Stimulated activated CD4-positive, alpha-beta T cell treated with anti-CD3 and anti-CD28 coated beads, TNF-alpha, amount 100 ng/mL, for 24 hours (primary cell): ENCODE measurements at places on chromosomes 3 and 15.
A peak's percentile ranks its signal among the peaks of the same experiment; 100 is the strongest.

GRCh38 chr15:84748274-84749110 lies at the start of gene ZNF592:
ZNF592 (plus strand) TSS chr15:84748592; CDS start chr15:84782676, 34,084 bp downstream.
- DNase-seq = peak; percentile 55

- no peak for DNase-seq
Observed at GRCh38 chr15:43330780-43331087, 361 bp upstream of the LCMT2 start.

DNA sequence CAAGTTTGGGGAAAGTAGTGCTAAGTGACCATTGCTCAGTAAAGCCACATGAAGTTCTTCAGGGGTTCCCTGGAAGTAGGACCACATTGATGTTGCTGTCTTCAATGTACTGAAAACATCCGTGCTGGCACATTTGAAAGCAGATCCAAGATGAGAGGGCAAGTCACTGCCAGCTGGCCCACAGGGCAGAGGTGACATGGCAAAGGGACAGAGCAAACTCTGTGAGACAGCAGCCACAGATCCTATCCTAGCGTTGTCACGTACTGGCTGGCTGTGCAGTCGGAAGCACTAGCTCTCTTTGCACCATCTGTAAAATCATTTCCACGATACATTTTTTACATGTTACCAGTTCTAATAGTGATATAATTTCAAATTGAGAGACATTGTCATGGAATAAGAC lies 13.8 kb downstream of the MUC13 start:
- no peak for DNase-seq

GRCh38 chr15:85763157-85763556 lies 31.6 kb downstream of the KLHL25 start:
- DNase-seq = no peak

DNA sequence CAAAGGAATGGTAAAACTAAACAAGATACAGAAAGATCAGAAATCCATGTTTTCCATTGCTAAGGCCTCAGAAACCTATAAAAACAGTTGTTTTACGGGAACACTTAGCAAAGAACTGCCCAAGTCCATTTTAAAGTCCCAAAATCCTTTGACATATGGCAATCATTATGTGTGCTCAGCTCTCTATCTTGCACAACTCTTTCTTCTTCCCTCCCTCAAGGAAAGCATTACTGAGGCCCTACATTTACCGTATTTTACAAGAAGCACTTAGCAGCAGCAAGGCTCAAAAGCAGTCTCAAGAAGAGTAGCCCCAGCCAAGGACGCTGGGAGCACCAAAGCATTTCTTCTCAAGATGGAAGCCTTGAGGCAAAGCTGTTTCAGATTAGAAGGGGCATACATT lies 169.6 kb upstream of the LRTM1 start:
- DNase-seq = no peak

DNA sequence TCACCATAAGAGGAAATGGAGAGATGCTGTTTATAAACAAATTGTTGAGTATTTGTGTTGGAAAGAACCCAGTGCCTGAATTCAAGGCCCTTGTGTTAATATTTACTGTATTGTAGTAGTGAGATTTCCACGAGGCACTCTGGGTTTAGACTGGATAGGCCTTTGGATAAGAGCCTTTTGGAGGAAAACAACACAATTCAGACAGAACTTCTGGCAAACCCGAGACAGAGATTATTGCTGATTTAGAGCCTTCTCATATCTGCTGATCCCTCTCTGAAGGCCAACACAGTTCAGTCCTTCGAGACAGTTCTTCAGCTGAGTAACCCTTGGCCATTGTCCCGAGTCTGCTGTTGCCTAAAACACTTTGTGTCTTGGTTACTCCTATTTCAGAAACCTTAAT lies 55.7 kb downstream of the LMCD1 start:
- DNase-seq = no peak

- DNase-seq = no peak
Observed at GRCh38 chr15:26126070-26126469, 262.9 kb upstream of the ATP10A start.

- DNase-seq = no peak
Observed at GRCh38 chr3:172280406-172281051, 167.7 kb downstream of the GHSR start.

- no peak for DNase-seq
Observed at GRCh38 chr3:153209596-153209995, 47.6 kb downstream of the RAP2B start.

GRCh38 chr3:15948388-15948787 lies 150.6 kb upstream of the ANKRD28 start:
- DNase-seq = no peak

- no peak for DNase-seq
Observed at GRCh38 chr3:23071296-23071695, 131.8 kb upstream of the UBE2E2 start.

DNA sequence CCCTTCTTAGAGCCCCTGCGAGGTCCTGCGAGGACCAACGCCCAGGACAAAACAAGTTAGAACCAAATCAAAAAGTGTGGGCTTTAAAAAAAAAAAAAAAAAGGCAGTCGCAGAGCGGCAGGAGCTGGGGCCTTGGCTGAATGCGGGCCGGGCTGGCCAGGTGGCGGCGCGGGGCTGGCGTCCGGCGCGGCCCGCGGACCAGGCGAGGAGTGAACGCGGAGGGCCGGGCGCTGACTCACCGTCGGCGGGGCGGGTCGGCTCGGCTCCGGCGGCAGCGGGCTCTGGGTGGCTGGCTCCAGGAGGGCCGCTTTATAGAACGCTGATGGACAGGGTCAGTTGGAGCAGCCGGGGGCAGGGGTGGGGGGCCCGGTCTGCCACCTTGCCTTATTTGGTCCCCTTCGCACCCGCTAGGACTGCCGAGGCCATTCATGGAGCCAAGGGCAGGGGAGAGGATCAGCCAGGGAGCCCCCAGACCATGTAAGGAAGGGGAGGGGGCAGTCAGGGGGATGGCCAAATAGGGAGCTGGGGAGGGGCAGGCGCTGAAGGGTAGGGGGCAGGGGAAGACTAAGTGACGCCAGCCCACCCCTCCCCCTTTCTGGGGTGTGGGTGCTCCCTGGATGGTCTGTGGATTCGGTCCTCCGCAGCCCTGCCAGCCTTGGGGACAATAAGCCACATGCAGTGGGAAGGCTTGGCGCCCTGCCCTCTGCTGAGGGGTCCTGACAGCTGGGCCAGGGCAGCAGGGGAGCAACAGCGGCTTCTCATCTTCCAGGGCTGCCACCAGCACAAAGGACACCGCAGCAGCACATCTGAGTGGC lies at the start of gene ACTC1:
Gene ACTC1 (minus strand): TSS at position 283 of the 815 bp plus-strand sequence. CDS start 741 bp downstream, outside the sequence.
- peak; percentile 1 for DNase-seq

GRCh38 chr3:43817825-43818224 lies 127.1 kb downstream of the ABHD5 start:
- no peak for DNase-seq

DNA sequence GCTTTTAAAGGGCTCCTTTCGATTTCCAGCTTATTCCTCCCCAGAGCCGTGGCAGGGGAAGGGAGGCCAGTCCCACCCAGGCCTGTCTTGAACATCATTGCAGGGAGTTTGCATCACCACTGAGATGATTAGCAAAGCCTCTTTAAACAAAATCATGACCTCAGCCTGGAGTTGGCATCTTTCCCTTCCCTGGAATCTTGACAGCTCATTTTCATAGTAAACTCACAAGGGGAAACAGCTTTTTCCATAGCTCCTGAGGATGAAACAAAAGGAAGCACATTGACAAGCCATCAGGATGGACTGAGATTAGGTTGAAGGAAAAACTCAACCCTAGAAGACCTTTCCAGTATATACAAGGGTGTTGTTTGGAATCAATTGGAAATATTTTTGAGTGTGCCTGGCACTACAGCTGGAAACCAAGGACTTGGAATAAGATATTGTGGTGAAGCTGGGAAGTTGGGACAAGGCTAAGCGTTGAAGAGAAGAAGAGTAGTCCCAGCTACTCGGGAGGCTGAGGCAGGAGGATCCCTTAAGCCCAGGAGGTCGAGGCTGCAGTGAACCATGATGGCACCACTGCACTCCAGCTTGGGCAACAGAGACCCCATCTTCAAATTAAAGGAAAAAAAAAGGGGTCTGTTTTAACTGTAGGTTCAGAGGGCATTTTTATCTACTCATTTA lies 3.1 kb upstream of the LARP6 start:
- DNase-seq = no peak

DNA sequence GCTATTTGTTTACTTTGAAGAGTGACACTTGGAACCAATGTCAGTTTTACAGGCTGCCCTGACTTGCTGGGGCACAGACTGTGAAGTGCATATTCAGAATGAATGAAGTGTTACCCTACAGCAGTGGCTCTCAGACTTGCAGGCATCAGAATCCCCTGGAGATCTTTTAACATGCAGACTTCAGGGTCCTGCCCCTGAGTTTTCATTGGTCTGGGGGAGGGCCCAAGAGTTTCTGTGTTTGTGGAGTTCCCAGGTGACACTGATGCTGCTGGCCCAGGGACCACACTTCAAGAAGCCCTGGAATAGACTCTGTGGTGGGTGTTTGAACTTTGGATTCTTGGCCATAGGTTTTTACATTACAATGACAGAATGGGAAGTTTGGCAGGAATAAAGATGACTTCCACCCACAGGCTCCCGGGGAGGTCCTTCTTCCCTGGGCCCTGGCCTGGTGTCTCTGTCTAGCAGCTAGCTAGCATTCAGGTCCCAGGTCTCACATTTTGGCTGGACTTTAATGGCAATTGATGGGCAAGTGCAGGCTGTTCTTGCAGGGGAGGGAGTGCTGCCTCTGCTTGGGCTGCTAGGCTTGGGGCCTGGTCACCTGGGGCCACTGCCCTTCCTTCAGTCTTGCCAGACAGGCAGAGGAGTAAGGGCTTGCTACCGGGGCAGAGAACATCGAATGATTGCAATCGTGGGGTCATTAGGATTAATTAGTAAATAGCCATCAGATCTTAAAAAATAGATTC lies 149.0 kb downstream of the APBA2 start:
- no peak for DNase-seq

- DNase-seq = no peak
Observed at GRCh38 chr15:39684233-39684632, 98.4 kb downstream of the FSIP1 start.

- DNase-seq = no peak
Observed at GRCh38 chr3:50502225-50502583, 1.2 kb downstream of the CACNA2D2 start.

DNA sequence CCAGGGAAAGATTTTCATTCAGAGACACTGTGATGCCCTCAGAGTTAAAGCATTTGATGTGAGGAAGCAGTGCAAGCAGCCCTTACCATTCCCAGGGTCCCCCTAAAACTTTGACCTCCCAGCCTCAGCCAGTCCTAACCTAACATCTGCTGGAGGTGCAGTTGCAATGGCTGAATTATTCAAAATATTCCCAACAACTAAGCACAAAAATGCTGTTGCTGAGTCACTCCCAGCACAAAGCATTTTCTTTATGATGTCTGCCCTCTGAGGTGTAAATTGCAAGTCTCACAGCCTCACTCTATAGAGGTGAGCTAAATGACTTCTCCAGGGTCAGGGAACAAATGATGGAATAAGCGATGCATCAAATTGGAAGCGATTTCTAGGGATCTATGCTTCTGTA lies 6.4 kb upstream of the REC114 start:
- DNase-seq = no peak

DNA sequence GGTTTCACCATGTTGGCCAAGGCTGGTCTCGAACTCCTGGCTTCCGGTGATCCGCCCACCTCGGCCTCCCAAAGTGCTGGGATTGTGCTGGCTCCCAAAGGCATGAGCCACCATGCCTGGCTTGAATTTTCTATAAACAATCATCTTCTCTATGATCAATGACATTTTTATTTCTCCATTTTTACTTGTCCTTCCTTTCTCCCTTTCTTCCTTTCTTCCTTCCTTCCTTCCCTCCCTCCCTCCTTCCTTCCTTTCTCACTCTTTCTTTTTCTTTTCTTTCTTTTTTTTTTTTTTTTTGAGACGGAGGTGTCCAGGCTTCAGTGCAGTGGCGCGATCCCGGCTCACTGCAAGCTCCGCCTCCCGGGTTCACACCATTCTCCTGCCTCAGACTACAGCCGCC lies 8.6 kb upstream of the KPNA1 start:
- DNase-seq = no peak

GRCh38 chr3:134620476-134621115 lies 30.2 kb downstream of the KY start:
- no peak for DNase-seq

DNA sequence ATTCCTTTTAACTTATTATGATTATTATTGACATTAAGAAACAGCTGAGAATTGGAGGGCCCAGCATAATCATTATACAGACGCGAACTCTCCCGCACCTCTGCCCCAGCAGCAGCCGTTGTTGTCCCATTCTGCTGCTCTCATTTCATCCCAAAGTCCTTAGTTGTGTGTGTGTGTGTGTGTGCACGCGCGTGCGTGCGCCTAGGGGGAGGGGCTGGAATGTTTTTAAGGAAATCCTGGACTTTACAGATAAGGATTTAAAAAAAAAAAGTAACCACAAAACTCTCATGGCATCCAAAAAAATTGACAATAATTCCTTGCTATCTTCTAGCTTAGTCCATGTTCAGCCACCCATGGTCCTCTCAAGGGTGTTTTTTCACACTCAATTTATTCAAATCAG lies 134.2 kb downstream of the WNT7A start:
- DNase-seq = no peak

DNA sequence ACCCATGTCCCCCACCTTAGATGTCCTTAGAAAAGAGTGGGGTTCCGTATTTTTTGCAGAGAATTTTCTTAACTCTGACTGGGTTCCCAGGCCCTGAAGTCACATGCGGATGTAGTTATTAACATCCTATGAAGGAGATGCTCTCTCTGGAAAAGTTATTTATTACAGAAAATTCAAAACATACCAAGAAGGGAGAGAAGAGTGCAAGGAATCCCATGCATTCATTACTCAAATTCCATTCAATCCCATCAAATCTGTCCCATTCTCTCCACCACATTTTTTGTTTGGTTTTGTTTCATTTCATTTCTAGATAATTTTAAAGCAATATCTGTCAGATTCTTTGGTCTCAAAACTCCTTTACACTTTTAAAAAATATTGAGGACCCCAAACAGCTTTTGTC lies 34.3 kb upstream of the ANKRD34C start:
- DNase-seq = no peak

GRCh38 chr3:5026046-5026362 lies 46.8 kb downstream of the BHLHE40 start:
- no peak for DNase-seq

DNA sequence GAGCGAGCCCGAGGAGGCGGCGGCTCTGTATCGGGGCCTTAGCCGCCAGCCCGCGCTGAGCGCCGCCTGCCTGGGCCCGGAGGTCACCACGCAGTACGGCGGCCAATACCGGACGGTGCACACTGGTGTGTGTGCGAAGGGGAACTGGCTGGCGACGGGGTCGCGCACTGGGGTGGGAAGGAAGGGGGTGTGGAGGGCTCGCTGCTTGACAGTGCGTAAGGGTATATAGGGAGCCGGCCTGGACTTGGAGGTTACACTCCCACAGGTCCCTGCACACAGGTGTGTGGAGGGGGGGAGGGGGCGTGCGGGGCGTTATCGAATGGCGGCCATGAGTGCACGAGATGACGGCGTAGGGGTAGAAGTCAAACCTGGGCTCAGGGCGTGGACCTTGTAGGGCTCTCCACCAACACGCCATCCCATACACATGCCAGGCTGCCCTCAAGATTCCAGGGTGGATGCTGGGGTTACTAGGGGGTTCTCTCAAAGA lies 389 bp downstream of the APEH start:
- DNase-seq = no peak

DNA sequence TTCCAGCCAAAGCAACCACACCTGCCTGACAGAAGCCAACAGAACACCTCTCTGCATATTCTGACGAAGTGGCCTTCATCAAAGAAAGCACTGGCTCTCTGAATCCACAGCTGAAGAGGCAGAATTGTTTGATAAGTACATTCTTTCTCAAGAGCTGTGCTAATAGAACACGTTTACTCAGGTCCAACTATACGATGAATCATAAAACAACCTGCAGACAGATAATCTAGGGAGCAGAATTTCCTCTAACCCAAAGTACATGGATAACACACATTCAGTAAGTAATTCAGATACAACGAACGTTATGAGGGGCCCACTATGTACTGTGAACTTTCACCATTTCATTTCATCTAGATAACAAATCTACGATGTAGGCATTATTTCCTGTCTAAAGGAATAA lies 25.4 kb downstream of the ALDH1A2 start:
- no peak for DNase-seq
